ENCODE measurements at places on chromosomes 2 and 18.
A peak's percentile ranks its signal among the peaks of the same experiment; 100 is the strongest.

DNA sequence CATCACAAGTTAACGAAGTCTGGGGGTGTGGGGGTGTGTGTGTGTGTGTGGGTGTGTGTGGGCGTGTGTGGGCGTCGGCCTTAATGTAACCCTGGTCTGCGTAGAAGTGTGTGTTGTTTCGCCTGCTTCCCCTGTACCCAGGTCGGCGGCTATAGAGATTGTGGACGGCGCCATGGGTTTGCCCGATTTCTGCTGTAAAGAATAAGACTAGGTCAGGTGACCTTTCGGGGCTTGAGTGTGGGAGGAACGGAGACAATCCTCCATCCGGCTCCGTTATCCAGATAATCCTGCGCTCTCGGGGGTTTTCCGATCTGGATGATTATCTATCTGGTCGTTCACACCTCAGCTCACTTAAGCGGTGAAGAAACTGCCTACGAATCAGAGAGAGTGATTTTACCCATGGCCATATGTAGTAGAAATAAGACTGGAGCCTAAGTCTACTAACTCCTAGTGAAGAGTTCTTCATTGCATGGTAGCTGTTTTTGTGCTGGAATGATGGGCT lies 543 bp downstream of the HADHB start:
- peak; percentile 58 for DNase-seq

DNA sequence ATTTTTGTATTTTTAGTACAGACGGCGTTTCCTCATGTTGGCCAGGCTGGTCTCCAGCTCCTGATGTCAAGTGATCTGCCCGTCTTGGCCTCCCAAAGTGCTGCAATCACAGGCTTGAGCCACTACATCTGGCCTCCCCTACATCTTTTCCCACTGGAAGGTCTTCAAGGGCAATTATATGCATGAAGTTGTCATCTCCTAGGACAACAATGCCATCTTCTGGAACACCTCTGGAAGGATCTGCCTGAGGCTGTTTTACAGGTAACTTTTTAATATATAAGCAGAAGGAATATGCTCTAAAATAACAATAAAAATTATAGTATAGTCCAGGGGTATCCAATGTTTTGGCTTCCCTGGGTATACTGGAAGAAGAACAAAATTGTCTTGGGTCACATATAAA lies 321.4 kb downstream of the AFF3 start:
- DNase-seq = no peak

GRCh38 chr2:207482630-207483029 lies 47.1 kb upstream of the CREB1 start:
- no peak for DNase-seq

DNA sequence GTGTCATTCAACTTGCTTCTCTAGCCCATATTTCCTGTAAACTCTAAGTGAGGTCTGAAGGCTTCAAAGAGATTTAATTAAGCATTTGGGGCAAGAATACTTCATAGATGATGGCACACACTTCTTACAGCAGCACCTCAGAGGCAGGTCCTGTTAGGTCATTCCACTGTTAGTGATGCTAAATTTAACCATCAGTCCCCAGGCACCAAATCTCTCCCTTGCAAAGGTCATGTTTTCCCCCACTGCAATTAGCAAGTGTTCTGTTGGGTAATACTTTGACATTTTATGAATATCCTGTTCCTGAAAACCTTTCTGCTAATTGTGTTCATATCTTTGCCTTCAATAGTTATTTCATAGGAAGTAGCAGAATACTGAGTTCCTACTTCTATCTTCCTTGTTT lies 117.0 kb downstream of the STK39 start:
- DNase-seq = no peak

DNA sequence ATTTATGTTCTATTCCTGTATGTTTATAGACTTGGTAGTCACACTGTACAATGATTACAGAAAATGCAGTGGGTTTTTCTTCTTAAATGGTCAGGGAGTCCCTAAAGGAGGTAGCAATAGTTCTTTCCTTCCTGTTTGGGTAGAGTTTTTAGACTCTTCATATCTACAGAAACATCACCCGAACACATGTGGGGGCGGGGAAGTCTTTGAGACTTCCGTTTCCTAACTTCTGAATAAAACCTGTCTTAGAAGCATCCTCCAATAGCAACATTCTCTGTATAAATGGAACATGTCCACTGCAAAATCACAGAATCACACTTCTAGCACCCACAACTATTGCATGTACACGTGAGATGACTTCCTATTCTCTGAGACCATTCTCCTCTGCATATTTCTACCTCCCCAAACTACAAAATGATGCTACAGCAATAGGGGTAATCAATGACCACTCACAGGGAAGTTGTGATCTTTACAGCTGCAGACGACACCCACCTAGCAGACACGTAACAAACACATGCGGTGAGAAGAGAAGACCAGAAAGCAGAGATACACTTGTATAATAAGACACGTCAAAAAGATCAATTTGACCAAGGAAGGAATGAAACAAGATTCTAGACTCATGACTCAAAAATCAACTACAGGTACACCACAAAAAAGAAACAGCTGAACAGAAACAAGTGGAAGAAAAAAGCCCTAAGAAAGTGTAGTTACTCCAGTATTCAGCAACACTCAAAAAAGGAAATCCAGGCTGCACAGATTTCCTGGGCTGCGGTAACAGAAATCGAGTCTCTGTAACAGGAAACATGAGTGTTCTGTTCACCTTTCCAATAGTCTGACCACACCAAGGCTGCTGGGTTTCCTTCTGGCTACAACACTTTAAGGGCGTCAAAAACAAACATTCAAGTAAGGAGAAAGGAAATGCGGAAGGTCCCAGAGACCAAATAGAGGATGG lies 120.4 kb downstream of the ZNF516 start:
- peak; percentile 28 for DNase-seq

DNA sequence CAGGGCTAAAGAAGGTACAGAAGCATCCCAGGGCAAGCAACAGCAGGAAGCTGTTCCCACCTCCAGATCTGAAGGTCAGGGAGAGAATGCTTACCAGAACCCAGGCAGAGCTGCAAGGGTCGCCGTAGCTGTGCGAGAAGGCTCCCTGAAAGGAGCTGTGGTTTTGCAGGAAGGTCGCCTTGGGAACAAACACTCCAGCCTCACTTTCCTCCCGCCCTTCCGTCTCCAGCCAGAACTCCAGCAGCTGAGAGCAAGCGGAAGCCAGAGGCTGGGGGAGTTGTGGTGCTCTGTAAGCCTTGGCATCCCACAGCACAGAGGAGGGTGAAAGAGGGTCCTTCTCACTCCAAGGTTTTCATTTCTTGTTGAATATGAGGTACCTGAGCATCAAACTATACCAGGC lies 18.3 kb upstream of the ICOS start:
- no peak for DNase-seq

DNA sequence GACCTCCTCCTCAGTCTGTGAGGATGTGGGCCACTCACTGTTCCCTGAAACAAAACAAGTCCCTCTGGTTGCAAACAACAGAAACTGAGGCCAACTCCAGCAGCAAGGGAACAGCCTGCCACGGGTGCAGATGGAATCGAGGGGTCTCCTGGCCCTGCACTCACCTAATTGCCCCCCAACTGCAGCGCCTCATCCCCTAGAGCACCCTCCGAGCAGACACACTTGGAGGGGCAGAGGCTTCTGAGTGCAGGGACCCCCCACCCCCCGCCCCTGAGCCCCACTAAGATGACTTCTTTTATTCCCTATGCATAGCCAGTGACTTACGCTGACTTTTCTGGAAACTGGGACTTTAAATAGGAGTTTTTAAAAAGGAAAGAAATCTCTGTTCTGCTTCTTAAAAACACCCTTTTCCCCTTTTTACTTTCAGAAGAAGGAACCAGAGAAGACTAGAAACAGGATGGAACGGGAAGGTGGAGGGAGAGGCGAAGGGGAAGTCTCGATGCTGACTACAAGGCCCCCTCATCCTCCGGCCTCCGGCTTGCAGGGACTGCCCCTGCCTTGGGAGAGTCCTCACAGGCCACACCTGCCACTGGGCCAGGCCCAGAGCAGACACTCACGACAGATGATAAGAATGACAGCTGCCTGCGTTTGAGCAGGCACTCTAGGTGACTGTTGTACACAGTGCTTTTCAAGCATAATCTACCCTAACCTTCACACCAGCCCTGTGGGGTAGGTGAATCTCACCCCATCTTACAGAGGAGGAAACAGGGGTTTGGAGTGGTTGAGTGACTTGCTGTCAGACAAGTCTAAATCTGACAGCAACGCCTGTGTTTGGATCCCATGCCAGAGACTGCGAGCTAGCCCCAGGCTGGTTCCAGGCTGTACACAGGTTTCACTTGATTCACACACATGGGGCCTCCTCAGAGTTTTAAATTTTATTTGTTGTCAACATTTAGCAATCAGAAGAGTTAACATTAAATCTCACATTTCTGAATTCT lies 28.2 kb upstream of the BIN1 start:
- DNase-seq = no peak
